Activated CD4-positive, CD25-positive, alpha-beta regulatory T cell (primary cell): ENCODE measurements at places on chromosomes 11 and 22.

DNA sequence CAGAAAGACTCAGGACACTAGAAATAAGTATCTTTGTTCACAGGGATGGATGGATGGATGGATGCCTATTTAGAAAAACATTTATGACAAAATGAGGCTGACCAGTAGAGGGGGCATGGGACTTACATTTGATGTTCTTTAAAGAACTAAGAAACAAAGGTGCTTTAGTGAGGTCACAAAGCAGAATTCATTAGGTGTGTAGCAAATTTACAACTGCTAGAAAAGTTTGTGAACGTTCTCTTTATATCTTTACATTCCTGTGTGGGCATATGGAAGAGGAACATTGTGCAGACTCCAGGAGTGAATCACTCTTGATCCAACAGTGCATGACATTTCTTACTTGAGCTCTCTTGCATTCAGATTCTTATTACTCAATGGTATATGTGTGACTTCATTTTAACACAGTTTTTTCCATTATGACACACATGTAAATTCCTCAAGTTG, 15.8 kb upstream of the SIK2 start:
- peak; percentile 2 for DNase-seq

DNA sequence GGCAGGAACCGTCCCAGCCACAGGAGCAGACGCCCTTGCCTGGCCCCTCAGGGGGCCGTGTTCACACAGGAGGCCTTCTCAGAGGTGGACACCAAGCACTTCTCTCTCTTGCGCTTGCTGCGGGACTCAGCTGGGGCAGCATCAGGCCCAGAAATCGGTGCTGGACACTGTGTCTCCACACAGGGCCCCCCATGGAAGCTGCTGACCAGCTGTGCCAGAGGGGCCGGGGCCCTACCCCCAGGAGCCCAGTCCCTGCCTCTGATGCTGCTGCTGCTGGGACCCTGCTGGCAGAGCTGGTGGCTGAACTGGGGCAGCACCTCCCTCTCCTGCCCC, 4.0 kb downstream of the PLXNB2 start:
- DNase-seq: no peak

- DNase-seq: no peak
Measured at GRCh38 chr11:35288309-35288708, 131.0 kb downstream of the SLC1A2 start.

- peak; percentile 46 for DNase-seq
Measured at GRCh38 chr22:43151251-43152002, at the start of gene TSPO. Gene TSPO (plus strand): TSS chr22:43151559. CDS start chr22:43159239, 7,680 bp downstream.

DNA sequence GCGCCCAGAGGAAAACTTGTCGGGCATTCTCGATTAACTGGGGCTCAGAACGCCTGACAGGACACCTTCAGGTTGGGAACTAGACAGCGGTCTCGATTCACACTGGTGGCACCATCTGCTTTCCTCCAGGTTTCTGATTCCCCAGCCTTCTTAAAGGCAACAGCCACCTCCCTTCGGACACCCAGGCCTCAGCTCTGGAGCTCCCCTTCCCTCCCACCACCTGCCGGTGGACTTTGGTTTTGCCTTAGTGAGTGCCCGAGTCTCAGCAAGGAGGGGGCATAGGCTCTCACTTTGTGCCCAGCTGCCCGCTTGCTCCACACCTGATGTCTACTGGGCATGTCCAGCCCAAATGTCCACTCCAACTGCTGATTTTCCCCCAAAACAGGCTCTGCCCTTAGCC, 110.4 kb upstream of the PARVA start:
- DNase-seq: no peak

GRCh38 chr11:10349281-10349665, 44.4 kb downstream of the ADM start:
- no peak for DNase-seq

DNA sequence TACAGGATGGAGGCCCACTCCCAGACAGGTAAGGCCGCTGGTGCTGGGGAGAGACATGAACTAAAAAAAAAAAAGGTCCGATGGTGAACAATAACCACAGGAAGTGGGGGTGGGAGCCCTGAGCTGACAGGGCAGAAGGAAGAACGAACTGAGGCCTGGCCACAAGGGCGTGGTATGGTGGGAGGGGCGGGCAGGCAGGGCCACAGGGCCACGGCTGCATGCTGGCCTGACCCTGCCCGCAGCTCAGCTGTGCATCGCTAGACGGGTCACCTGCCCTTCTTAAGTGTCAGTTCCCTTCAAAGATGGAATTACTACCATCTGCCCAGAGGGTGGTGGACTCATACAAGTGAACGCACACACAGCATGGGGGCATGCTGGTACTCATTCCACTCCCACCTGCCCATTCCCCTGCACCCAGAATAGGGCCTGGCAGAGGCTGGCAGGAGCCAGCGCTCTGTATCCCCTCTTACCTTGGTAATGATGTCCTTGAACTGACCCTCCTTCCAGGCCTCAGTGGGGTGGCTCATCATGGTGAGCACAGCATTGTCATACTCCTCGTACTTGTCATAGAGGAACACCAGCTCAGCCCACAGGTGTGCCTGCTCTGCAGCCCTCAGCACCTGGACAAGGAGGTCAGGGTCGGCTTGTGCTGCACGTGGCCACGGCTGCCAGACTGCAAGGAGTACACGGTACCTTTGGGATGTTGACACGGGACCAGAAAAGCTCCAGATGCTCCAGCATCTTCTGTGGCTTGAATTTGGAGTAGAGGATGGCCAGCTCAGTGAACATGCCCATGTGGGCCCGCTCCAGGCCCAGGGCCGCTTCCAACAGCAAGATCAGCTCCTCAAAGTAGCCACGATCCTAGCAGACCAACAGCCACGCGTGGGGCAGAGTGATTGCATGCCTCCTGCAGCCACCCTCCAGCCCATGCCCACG, 17.5 kb upstream of the SLC25A1 start:
- no peak for DNase-seq

GRCh38 chr11:126925321-126926093, 75.1 kb downstream of the KIRREL3 start:
- no peak for DNase-seq

- no peak for DNase-seq
Measured at GRCh38 chr11:18684267-18684666, 14.3 kb upstream of the TMEM86A start.

DNA sequence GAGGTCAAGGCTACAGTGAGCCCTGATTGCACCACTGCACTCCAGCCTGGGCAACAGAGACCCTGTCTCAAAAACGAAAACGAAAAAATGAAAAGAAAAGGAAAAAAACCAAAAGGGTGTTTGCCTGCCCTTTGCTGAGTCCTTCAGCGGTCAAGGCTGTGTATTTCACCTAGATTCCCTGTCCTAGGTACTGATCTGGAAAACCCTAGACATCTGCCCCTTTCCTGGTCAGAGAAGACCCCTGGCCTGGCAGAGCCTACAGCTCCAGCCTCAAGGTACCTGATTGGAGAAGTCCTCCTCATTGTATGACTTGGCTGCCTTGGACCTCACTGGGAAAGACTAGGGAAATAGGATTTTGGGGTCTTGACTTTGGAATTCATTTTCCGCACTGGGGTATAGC, 8.0 kb upstream of the CCDC90B start:
- DNase-seq: no peak

GRCh38 chr11:55854704-55855103, 16.2 kb downstream of the OR5D16 start:
- DNase-seq: no peak

GRCh38 chr11:26575946-26576345, 3.9 kb upstream of the MUC15 start:
- DNase-seq: no peak

DNA sequence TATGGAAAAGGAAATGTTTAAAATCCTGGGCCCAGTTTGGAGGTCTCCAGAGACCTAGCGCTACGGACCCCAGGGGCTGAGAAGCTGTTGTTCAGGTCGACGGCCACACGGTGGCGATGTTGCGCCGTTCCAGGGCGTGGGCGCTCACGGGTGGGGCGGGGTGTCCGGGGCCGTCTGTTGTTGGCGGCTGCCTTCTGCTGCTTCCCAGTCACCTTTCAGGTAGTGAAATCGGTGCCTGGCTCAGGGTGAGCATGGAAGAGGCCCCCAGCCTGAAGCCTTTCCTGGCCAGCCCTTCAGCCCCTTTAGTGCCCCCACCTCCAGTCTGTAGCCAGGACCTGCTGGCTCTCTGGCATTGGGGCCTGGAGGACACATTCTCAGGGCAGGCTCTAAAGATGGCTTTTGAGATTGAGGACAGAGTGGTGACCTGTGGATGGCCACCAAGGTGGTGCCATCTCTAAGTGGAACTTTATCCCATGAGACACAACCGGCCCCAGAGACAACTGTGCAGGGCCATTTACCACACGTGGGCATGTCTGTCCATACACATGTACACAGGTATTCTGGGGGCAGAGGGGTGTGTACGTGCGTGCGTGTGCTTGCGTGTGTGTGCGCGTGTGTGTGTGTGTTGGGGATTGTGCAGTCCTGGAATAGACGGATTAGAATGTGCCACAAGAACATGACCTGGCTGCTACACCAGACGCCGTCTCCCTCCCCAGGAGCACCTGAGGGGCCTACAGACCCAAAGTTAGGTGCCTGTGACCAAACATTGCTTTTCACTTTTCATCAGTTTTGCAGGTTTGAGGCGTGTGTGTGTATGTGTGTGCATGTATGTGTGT, 53.8 kb downstream of the ST14 start:
- DNase-seq: peak; percentile 45

DNA sequence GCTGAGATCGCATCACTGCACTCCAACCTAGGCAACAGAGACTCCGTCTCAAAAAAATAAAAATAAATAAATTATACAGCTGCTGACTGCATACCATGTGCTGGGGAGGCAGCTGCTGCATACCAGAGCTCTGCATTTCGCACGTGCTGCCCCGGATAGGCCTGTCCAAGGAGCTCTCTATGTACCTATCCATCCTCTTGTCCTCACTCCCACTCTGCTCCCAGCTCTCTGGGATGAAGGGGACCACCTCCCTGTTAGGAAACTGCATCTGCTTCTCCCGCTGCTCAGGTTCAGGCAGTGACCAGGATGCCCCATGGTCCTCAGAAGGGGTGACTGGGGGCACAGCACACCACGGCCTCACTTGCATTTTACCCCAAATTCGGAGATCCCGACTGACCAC, 302.3 kb downstream of the BRD1 start:
- DNase-seq: no peak

DNA sequence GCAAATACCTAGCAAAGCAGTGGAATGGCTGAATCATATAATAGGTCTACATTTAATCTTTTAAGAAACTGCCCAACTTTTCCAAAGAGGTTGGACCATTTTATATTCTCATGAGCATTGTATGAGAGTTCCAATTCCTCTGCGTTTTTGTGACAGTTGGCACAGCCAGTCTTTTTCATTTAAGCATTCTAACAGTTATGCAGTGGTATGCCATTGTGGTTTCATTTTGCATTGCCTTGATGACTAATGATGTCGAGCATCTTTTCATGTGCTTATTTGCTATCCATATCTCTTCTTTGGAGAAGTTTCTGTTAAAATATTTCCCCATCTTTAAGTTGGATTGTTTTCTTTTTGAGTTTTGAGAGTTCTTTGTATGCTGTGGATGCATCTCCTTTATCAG, 38.7 kb downstream of the EIF3F start:
- DNase-seq: no peak

DNA sequence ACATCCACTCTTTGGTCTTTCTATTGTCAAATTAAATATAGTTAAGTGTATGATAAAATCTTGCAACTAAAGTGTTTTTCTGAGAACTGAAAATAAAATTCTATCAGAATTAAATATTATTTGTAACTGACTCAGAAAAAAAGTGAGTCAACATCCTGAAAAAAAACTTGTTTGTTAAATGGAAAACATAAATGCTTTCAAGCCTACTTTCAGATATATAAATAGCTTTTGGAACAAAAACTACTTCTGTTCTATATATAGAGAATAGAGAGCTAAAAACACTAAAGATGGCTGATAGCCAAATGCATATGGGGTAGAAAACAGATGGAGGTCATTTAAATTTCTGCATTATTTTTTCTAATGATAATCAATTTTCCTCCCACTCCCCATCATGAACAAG, 61.8 kb downstream of the PIK3C2A start:
- DNase-seq: no peak

- DNase-seq: no peak
Measured at GRCh38 chr22:47597041-47597440, 834.6 kb downstream of the TBC1D22A start.

- DNase-seq: no peak
Measured at GRCh38 chr11:79344753-79345294, 96.0 kb downstream of the TENM4 start.

GRCh38 chr22:22670076-22670795, 25.8 kb downstream of the GGTLC2 start:
- no peak for DNase-seq

DNA sequence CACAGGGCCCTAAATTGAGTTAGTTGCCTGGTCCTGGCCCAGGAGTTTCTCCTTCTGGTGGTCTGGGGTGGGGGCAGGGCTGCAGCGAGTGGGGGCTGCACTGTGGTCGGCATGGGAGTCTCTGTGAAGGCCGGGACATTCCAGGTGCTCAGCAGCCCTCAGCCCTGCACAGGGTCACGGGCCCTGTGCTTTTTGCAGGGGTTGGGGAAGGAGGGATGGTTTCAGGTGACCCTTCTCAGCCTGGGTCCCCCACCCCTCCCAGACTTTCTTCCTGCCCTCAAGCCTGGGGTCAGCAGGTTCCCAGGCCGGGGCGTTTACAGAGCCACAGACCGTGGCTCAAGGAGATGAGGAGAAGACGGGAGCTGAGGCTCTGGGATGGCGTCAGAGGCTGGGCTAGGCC, 7.8 kb downstream of the EMID1 start:
- DNase-seq: no peak

- no peak for DNase-seq
Measured at GRCh38 chr11:17607591-17608570, 60.8 kb downstream of the OTOG start.

GRCh38 chr11:79794484-79795393, 353.9 kb upstream of the TENM4 start:
- no peak for DNase-seq

- DNase-seq: no peak
Measured at GRCh38 chr22:28600546-28601143, 79.0 kb downstream of the TTC28 start.

GRCh38 chr11:119912229-119912628, 183.2 kb upstream of the NECTIN1 start:
- no peak for DNase-seq

- DNase-seq: no peak
Measured at GRCh38 chr11:24738972-24739371, 242.1 kb downstream of the LUZP2 start.
